ENCODE measurements at places on chromosomes 12 and 14.

DNA sequence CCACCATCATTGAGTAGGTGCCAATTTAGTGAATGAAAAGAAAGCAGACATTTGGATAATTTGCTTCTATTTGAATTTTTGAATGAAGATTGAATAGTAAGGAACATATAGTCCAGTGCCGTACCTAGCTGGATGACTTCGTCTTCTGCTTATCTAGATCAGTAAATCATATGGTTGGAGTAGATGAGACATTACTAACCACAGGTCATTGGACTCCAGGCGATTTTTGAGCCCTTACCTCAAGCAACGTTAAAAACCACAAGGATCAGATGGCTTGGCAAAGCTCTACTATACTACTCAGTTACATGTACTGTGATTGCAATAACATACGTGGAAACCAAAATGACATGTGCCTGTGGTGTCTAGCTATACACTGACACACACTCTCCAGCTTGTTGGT is 1.7 kb upstream of the SPATS2 start:
- no peak for DNase-seq

DNA sequence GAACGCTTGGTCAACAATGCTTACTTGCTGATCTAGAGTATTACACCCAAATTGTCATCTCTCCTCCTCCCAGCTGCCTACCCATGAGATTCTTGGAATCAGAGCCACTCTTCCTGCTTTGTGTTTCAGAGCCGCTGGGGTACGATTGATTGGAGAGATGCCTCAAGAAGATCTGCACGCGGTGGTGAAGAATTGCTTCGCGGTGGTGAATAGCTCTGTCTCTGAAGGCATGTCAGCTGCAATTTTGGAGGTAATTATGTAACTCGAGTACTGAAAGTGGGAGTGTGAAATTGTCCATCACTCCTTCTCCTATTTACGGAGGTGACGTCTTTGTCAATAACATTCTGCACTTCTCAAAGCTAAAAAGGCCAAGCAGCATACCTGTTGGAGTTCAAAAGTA is 93.9 kb downstream of the GLT1D1 start:
- DNase-seq: no peak

GRCh38 chr12:113083863-113084435 is 27.4 kb downstream of the DTX1 start:
- no peak for DNase-seq

DNA sequence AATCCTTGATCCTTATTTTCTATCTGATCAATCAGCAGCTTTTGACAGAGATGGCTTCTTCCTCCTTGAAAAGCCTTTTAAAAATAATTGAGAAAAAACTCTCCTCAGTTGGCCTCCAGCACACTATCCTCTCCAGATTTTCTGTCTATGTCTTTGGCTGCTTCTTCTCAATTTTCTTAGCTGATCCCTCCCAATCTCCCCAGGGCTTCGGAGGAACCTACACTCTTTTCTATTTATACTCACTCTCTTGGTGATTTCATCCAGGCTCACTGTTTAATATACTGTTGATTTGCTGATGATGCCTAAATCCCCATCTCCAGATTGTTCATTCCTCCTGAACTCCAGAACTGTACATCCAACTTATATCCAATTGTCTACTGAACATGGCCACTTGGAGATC is 54.8 kb downstream of the RDH12 start:
- no peak for DNase-seq

GRCh38 chr14:70857496-70857890 is 48.2 kb upstream of the MAP3K9 start:
- DNase-seq: no peak

DNA sequence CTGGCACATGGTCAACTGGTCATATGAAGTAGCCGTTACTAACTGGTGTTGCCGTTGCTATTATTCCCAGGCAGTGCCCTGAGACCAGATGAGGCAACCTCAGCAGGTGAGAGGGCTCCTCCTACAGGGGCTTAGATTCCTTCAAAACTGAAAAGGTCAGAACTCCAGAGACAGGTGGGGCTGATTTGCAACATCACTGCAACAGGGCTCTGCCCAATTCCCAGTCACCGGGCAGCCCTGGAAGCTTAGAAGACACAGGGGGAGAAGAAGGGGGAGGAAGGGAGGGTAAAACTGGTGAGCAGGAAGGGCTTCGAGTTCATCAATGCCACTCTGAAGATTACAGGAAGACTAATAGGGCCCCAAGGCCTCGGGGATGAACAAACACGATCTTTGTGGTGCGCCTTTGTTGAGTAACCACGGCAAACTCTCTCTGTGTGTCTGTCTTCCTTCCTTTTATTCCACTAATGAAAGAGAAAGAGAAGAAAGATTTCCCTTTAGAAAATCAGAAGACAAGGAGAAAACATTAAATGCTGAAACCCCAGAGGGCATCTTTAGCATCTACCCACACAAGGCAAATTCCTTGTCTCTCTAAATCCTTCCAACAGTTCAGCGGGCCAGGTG is 749.1 kb upstream of the TBX3 start:
- DNase-seq: no peak

- DNase-seq: peak; percentile 69
These were observed 155.5 kb downstream of the ZFP36L1 start for GRCh38 chr14:68637106-68638021.

GRCh38 chr12:22407397-22407796 is 72.9 kb upstream of the ST8SIA1 start:
- DNase-seq: no peak

GRCh38 chr12:4914720-4915119 is 5.0 kb downstream of the KCNA1 start:
- DNase-seq: no peak

GRCh38 chr12:128603573-128604115 is 220.1 kb downstream of the SLC15A4 start:
- no peak for DNase-seq

DNA sequence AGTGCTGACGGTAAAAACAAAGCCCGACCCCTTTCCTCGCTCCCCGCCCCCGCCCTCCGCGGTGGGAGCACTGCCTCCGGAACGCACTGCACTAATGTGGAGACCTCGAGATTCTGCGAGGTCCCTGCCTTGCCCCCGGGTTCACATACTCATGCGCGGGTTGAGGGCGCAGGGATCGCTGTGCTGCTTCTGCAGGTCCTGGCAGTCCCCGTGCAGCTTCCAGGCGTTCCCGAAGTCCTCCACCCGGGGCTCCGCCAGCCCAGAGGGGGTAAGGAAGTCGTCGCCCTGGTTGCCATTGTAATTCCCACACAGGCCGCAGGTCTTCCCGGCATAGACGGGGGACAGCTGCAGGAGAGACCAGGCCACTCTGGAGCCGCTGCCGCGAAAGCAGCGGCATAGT is 66.8 kb downstream of the VWF start:
- DNase-seq: no peak

DNA sequence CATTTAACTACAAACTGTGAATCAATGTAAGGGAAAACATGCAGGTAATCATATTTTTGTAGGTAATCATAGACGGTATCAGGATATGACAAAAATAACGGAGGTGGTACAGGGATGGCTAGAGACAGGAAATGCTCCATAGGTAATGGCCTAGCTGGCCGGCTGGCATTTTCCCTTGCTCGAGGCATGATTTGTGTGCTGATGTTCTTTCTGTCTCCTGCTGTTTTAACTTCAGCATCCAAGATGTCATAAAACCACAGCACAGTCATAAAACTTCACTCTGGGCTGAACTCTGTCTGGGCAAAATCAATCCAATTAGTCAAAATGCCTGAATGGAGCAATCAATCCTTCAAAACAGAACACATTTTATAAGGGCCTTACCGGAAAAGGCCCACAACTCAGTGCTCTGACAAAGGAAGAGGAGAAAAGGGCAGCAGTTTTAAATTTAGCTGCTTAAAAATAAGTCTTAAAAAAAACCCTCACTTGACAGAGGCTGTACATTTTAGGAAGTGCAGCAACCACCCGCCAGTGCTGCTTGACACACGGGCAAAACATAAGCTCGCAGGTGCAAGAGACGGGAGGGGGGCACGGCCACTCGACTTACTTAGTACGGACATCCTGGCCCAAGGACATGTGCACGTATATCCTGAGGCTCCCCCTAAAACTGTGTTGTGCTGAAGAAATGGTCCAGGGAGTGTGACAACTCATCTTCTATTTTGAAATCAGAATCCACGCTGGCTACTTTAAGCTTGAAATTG is 40.5 kb upstream of the GPR68 start:
- no peak for DNase-seq

- peak; percentile 55 for DNase-seq
These were observed 518 bp downstream of the GSKIP start for GRCh38 chr14:96363751-96364336.

DNA sequence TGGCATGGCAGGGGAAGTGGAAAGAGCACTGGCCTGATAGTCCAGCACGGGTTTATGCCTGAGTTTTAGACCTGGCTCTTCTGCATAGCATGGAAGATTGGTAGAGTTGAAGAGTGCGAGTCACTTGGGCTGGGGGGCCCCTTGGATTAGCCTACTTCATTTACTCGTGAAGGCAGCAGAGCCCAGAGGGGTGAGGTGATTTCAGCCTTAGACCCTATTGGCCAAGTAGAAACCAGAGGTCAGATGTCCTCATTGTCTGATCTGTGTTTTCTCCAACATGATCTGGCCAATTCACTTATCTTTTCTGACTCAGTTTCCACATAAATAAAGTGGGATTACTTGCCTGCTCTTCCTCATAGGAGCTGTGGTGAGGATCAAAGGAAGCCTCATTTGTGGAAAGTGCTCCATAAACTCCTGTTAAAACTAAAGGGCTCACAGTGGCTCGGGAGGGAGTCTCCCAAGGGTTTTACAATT is 1.9 kb downstream of the PLEKHG3 start:
- no peak for DNase-seq

- no peak for DNase-seq
These were observed 12.3 kb upstream of the LBHD2 start for GRCh38 chr14:103071544-103072251.

- peak; percentile 64 for DNase-seq
These were observed 4.9 kb upstream of the GPR132 start for GRCh38 chr14:105069871-105070759.

DNA sequence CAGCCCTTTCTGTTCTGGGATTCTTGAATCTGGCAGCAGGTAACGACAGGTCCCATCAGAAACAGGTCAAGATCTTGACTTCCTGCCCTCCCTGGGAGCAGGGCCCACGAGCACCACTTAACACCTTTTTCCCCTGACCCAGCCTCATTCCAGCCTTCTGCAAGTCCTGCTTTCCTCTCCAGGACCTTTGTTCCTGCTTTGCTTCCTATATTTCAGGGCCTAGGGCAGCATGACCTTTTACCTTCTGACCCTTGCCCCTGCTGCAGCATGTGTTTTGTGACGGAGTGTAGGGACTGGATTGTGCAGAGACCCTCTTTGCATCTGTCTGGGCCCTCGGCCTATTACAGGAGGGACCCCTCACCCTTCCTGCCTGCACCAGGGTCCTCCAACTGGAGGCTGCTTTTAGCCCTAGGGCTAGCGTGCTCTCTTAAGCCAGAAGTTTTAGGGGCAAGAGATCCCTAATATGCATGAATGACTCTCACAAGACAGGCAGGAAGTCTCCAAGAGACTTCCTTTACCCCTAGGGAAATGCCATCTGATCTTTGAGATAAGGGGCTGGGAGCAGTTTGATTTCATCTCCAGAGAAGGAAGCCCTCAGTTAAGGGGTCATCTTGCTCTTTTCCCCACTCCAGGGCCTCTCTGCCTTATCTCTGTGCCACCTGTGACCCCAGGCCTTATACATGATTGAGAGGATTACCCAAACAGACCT is 209.4 kb upstream of the BCL2L14 start:
- no peak for DNase-seq

DNA sequence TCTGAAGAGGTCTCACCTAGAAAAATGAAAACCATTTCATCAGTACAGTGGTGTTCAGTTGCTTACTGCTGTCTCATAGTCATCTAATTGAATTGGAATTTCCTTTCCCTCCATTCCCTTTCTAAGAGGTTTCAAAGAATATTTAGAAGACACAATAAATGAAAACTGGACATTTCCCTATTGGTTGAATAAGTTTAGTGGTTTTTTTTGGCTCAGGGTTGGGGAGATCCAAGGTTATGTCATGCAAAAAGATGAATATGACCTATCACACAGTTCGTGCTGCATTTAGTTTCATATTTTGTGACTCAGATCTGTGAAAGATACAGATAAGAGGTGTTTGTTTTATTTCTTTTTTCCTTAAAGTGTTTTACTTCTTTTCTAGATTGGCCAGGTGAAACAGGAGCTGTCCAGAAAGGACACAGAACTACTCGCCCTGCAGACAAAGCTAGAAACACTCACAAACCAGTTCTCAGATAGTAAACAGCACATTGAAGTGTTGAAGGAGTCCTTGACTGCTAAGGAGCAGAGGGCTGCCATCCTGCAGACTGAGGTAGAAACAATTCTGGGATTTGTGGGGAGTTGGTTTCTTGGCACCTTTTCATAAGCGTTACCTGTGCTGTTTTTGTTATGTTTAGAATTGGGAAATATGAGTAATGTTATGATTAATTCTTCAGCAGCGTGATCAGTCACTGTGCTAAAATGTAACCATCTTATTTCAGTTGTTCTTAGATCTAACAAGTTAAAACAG is 124.6 kb downstream of the ERC1 start:
- DNase-seq: peak; percentile 43

GRCh38 chr12:123387508-123388176 is 3.7 kb downstream of the KMT5A start:
- no peak for DNase-seq

- DNase-seq: no peak
These were observed 36.6 kb upstream of the LTBP2 start for GRCh38 chr14:74648601-74649000.
